ENCODE measurements at places on chromosomes 1 and 21.
A peak's percentile ranks its signal among the peaks of the same experiment; 100 is the strongest.

- DNase-seq = peak; percentile 62
These were observed 25.0 kb upstream of the LAPTM5 start for GRCh38 chr1:30782361-30783255.

- DNase-seq = no peak
These were observed 4.6 kb downstream of the LCE7A start for GRCh38 chr1:152864443-152864842.

DNA sequence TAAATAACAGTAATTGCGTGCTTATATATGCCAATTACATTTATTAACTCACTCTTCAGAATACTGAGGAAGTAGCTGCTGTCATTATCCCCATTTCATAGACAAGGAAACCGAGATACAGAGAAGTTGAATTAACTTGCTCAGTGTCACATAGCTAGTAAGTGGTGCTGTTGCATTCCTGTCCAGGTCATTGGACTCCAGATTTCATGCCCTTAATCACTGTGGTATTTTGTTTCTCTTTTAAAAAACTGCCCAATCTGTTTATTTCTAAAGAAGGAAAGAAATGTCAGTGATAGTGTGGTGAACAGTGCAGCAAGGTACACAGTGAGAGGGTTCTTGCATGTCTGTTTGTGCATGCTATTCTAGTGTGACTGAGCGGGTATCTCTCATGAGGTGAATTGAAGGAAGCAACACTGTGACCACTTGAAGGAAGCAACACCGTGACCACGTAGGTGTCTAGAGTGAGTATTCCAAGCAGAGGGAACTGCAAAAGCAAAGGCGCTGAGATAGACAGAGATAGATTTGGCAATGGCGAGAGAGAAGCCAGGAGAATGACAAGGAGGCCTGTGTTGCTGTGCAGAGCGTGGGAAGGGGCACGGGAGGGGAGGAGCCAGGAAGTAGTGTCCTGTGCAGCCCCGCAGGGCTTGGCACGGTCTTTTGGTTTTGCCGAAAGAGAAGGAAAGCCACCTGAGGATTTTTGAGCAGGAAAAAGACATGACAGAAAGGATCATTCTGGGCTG is 95.9 kb downstream of the CAMTA1 start:
- no peak for DNase-seq

DNA sequence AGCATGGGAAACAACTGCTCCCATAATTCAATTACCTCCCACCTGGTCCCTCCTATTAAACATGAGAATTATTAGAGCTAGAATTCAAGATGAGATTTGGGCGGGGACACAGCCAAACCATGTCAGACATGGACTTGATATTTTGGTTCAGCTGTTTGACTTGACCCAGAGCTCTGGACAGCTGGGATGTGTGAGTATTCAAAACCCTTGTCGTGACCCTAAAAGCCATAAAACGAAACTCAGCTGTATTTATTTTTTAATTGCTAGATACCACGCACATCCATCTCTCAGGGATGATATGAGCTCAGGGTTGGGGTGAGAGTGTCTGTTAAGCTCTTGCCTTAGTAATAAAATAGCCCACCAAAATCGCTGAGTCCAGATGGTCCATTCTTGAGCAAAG is 45.4 kb downstream of the RCSD1 start:
- no peak for DNase-seq

DNA sequence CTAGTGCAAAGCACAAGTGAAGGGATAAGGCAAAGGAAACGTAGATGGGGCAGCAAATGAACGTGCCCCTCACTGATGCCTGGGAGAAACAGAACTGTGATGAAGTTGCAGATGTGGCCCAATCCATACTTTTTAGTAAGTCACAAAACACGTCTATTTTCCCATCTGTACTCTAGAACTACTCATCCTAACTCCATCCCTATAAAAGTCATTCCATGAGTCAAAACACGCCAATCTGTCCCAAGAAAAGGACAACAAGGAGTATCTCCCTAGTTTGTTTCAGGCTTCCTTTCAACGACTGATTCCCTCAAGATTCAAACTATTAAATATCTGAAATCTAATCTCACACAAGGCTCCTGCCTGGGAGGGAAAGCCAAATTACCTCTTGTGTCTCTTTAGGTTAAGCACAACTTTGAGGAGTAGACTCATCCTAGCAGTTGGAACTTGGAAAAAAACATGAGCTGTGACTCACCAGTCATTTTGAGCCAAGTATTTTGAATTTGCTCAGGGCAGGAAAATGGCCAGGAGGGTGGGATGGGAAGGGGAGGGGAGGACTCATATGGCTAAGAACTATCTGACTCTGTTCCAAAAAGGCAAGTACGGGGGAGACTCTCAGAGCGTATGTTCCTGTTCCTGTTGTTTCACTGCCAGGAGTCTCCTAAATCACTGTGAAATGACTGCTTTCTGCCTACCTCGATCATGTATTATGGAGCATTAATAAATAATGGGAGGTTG is 214.5 kb upstream of the CAMK1G start:
- no peak for DNase-seq

GRCh38 chr1:76418531-76418930 is 344.0 kb downstream of the ST6GALNAC3 start:
- DNase-seq = no peak

DNA sequence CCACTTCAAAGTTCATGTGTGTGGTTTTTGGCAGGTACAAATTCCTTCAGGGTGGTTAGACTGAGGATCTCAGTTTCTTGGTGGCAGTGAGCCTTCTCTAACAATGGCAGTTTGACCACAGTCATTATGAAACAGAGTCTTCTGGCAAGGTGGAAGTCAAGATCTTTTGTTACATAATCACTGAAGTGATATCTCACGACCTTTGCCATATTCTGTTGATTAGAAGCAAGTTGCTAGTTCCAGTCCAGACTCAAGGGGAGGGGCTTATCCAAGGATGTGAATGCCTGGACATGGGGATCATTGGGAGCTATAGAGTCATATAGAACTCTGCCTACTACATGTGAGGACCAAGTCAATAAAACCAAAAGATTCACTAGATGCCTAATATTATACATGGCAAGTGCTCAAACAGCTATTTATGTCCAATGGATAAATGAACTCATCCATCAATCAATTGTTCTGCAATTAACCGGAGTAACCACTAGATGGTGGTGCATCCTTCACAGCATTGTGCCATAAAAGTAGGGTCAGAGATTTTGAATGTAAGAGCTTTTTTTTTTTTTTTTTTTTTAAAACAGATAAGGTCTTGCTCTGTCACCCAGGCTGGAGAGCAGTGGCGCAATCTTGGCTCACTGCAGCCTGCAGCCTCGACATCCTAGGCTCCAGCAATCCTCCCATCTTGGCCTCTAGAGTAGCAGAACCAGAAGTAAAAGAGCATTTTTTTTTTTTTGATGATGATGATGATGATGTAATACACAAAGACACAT is 131.9 kb downstream of the CRB1 start:
- DNase-seq = no peak

DNA sequence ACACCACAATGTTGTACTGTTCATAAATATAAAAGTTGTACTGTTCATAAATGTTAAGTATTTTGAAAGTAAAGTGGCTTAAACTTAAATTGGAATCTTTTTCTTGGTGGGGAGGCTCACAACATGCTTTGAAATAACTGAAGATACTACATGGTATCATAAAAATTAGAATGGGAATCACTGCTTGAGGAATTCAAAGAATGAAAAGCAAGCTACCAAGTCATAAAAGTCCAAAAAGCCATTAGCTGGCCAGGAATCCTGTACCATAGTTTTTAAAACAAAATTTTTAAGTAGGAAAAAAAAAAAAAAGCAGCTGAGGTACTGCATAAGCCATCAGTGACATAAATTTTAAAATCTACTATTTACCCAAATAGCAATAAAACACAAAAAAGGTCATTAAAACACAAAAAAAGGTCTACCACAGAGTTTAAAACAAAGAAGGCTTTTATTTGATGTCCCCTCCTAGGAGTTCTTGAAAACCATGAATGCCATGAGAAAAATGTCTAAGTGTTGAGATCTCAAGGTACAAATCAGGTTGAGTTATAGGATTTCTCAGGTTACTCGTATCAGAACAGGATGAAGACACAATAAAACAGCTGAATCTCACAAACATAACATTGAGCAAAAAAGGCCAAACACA is 8.6 kb downstream of the ZZZ3 start:
- DNase-seq = no peak

DNA sequence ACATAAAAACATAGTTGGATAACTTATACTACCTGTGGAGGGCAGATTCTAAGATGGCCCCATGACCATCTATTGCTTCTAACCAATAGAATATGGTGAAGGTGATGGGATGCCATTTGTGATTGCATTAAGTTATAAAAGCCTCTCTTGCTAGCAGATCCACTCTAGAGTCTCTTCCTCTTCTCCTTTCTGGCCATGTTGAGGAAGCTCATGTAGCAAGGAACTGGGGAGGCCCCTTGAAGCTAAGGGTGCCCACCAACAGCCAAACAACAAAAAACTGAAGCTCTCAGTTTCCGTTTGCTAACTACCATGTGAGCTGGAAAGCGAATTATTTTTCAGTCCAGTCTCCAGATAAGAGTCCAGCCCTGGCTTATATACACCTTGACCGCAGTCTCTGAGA is 16.0 kb upstream of the AGO1 start:
- DNase-seq = no peak

- no peak for DNase-seq
These were observed 26.6 kb downstream of the DIPK1A start for GRCh38 chr1:92934395-92935378.

DNA sequence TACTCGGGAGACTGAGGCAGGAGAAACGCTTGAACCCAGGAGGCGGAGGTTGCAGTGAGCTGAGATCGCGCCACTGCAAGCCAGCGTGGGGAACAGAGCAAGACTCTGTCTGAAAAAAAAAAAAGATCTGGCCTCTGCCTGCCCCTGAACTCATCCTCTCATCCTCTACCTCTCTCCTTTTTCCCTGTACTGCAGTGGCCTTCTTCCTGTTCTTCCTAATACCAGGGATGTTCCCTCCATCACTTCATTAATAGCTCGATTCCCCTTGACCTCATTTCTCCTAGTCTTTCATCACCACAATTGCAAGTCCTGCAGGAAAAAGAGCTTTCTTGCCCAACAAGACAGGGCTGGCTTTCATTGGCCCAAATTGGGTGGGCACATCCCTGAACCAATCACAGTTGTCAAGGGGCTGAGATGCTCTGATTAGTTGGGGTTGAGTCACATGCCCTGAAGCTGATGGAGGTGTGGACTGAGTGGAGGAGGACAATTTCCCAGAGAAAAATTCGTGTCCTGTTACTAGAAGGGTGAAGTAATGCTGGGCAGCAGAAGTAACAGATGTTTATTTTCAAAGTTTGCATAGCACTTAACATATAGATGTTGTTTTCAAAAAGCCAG is 86.8 kb upstream of the PUM1 start:
- DNase-seq = no peak

- peak; percentile 3 for DNase-seq
These were observed 54.5 kb downstream of the PCNX2 start for GRCh38 chr1:233240829-233241682.

DNA sequence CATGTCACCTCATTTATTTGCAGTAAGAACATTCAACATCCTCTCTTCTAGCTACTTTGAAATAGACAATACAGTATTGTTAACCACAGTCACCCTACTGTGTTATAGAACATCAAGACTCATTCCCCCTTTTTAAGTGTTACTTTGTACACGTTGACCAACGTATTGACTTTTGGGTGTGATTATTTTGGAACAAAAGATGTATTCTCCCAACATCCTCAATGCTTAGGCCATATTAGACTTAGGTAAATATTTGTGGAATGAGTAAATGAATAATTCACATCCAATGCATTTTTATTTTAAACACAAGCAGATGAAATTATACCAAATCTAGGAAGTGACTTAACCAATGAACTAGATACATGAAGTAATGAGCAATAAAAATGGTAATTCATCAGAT is 296.6 kb downstream of the CHRM3 start:
- no peak for DNase-seq

- no peak for DNase-seq
These were observed 4.4 kb downstream of the CCN1 start for GRCh38 chr1:85584923-85585322.

- DNase-seq = no peak
These were observed 47.8 kb downstream of the VCAM1 start for GRCh38 chr1:100767176-100767890.

DNA sequence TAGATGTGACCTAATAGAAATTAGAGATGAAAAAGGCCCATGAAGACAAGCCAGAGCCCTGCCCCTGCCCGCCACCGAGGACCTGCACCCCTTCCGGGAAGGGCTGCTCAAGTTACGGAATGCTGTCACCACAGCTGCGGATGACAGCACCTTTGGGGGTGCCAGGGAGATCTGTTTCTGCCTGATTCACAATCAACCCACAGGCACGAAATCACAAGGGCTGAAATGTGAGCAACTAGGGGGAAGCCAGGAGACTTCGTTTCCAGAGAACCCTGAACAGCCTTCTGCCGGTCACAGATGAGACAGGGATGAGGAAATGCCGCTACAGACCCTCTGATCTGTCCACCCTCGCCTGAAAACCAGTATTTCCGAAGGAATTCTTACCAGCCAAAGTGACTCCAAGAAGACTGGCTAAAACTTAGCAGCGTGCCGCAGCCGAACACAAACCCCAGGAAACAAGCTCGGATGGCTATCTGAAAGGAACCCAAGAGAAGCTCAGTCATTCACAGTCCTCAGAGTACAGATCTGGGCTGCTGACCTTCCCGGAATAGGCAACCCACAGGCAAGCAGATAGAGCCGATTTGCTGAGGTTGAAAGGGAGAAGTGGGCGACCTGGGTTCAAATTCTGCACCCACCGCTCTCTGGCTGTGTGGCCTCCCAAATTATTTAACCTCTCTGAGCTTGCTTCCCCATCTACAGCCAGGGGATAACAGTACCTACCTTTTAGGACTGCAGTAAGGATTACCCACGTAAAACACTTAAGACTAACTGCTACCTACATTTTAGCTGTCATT is 1.1 kb downstream of the ICMT start:
- DNase-seq = no peak

GRCh38 chr1:10839188-10839770 is 42.8 kb upstream of the CASZ1 start:
- DNase-seq = no peak

- DNase-seq = no peak
These were observed 22.7 kb downstream of the MAB21L3 start for GRCh38 chr1:116133696-116134475.

DNA sequence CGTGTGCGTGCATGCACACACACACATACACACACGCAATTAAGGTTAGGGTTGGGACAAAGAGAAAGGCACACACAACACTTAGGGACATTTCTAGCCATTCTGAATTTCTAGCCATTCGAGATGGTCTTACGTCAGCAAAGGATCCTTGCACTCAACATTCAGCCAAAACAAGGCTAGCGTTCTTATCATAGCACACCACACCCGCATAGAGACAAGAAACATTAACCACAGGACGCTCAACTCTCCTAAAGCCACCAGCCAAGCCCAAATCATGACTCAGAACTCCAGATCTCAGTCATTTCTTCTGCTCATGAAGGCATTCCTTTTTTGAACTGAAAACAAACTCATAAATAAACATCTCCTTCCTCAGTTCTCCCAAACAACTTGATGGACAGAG is 106.8 kb downstream of the LMO4 start:
- no peak for DNase-seq

- no peak for DNase-seq
These were observed 583.0 kb upstream of the PKN2 start for GRCh38 chr1:88101041-88101440.

DNA sequence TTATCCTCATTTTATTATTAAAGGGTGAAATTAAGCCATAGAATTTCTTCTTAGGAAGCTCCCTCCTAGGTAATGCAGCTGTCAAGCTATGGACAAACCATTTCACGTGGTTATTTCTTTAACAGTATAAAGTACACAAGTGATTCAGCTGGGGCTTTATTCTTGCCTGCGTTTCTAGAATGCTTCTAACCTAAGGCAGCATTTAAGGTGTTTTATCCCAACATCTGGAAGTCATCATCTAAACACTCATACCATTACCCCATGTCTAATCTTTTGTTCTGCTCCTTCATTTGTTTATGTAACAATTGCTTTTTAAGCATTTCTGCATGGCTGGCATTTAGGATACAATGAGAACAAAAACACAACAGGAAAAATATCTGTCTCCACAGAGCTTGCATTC is 829.2 kb upstream of the ADAMTS5 start:
- DNase-seq = no peak

Data from CD4-positive, alpha-beta T cell (primary cell).